ENCODE measurements at places on chromosomes 12 and 14. TPM values are rescaled to one million over a fixed set of nuclear protein-coding genes. Genes with fewer than 3 reads are reported as not detected.
A peak's percentile ranks its signal among the peaks of the same experiment; 100 is the strongest.

Gene WBP11
- 15.9 TPM for total RNA-seq

Gene EXOC3L4
- 0.41 TPM for total RNA-seq

Gene HPD
- total RNA-seq: 1.1 TPM

Gene SIRT4
- total RNA-seq: 3.6 TPM

Gene RASSF8
- 128 TPM for total RNA-seq

DNA sequence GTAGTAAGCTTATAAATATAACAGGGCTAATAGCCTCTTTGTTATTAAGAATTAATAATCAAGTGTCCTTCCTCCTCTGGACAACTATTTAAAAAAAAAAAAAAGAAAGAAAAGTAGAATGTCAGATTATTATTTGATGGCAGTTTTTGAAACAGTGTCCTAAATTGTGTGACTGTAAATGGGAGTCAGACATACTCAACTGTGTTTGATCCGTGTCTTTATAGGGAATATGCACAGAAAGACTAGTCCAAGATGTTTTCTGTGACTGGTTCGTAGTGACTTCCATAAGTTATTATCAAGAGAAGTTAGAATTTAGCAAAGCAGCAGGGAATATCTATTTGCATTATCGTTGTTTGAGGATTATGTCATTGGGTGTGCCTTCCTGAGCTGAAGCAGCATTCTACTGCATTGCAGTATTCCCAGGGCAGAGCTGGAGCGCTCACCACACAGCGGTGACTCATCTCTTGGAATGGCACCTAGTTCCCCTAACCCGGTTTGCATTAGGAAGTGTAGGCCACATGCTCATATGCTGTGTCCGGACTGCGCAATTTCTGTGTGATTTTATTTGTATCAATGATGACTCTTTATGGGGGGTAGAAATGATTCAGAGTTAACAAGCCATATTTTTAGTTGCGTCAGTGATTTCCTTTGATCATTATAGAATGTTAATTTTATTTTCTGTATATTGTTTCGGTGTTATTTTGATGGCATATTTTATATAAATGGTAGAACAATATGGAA, 7.9 kb downstream of the DYNC1H1 start:
- peak; percentile 100 for DNase-seq

DNA sequence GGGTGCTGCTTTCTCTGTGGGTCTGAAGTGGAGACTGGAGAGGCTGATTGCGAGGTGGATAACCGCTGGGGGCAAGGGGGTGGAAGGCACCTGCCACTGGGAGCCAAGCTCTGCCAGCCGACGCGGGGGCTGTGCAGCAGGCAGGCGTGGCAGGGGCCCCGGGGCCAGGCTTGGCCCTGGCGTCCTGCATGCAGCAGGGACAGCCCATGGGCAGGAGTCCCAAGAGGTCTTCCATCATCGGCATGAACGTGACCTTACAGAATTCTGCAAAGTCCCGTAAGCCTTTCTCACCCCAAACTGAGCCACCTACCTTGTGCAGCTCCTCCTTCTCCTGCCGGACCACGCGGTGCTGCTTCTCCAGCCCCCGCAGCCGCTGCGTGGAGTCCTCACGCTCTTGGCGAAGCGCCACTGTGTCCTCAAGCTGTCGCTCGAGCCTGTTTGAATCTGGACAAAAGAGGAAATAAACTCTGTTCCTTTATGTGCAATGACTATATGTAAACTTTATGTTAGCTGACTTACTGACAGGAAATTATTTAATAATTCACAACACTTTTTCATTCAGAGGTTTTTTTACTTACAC, 51.3 kb downstream of the AMN start:
- DNase-seq: no peak

DNA sequence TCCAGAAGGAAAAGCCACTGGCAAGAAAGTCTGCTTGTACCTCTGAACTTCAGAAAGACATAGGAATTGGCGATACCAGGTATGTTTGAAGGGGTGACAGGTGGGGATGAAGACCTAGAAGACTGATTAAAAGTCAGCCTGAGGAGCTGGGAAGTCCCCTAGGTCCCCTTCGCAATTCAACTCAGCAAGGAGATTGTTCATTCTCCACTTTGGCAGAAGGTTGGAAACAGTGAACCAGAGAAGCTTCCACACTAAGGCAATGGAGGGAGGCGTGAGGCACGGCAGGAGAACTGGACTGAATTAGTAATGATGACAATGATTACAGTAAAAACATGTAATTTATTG, 240.3 kb upstream of the TMPO start:
- no peak for DNase-seq

DNA sequence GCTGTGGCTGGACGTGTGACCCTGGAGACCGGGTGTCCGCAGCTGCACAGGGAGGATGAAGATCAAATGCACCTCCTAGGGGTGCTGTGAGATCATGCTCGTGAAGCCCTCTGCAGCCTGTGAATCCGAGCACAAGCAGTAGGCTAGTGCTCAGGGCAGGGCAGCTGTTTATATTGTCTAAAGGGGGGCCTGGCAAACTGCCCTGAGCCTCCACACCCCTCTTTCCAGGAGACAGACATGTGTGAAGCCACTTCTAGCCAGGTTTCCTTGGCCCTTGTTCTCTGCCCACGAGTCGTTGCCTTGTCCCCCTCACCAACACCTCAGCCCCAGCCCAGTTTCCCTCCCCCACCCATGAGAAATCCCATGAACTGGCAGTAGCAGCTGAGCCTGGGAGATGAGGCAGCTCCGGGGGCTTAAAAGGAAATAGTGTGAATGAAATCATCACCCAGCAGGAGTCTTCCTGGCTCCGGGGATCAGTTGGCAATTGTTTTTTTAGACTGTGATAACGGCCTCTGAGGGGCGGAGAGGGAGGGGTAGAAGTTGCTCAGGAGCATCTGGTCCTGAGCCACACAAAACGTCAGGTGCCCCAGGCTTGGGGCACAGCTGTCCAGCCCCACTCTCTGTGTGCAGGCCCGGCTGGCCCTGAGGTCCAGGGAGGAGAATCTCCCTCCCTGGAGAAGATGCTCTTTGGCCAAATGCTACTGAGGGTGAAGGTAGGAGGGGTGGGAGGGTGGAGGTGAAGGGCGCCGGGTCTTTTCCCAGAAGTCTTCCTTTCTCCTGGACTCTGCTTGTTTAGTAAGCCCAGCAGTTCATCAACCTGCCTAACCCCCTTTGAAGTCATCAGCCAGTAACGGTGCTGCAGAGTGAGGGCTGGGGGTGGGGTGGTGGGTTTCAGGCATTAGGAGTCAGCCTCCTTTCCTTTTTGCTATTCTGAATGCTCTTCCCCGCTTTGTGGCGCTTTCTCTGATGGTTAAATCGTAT, 4.0 kb downstream of the FGF6 start:
- DNase-seq: no peak

Measured in fibroblast of the aortic adventitia (primary cell).